AG10803 (cell line): ENCODE measurements at places on chromosomes 16 and 17.

- DNase-seq: no peak
These were observed 12.8 kb downstream of the SPNS3 start for GRCh38 chr17:4446326-4447071.

DNA sequence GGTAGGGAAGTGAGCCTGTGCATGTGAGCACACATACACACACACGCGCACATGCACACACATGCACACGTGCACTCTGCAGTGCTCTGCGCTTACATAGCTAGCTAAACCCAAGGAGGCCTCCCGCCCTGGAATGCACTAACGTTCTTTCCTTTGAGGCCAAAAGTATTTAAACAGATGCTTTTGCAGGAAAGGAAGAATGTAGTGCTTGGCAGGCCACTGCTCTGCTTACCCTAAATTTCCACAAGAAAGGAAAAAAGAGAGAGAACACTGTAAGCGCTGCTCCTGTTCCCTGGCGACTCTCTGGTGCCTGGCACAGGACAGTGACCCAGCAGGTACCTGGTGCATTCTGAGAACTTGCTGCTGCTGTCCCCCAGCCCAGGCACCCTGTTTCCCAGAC lies 31.3 kb upstream of the MRPS23 start:
- DNase-seq: peak; percentile 95

DNA sequence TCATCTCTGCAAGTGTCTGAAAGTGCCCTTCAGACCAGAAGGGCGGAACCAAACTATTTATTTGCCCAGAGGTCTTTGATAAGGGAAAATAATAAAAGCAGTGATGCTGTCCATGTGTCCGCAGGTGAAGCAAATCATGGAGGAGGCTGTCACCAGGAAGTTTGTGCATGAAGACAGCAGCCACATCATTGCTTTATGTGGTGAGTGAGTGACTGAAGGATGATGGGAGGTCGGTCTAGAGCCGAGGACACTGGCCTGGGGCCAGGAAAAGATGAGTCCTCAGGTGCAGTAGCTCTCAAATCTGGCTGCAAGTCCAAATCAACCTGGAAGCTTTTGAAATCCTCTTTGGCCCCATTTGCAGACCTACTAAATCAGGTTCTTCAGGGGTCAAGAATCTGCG lies 6.1 kb downstream of the SGSM2 start:
- DNase-seq: no peak

- no peak for DNase-seq
These were observed 241.3 kb upstream of the TBX2 start for GRCh38 chr17:61158376-61158775.

- DNase-seq: no peak
These were observed 8.1 kb downstream of the PNMT start for GRCh38 chr17:39676198-39676819.
